ENCODE measurements at places on chromosomes 7 and 10.

GRCh38 chr10:86734207-86734988 is 22.0 kb upstream of the BMPR1A start:
- H3K4me1 ChIP-seq = peaks cover 16% of the 10 kb centered on the region
- H3K27ac ChIP-seq = peak overlapping the region; percentile 54
- H3K4me3 ChIP-seq = no peak overlapping the region
- no peak for DNase-seq
- H3K36me3 ChIP-seq = no peaks in the 10 kb centered on the region

- no peaks in the 10 kb centered on the region for H3K4me1 ChIP-seq
- H3K27me3 ChIP-seq = no peaks in the 10 kb centered on the region
- no peak overlapping the region for H3K4me3 ChIP-seq
- DNase-seq = no peak
- no peak overlapping the region for H3K27ac ChIP-seq
- no peaks in the 10 kb centered on the region for H3K36me3 ChIP-seq
These were observed 503.8 kb downstream of the GRID1 start for GRCh38 chr10:85862771-85863170.

DNA sequence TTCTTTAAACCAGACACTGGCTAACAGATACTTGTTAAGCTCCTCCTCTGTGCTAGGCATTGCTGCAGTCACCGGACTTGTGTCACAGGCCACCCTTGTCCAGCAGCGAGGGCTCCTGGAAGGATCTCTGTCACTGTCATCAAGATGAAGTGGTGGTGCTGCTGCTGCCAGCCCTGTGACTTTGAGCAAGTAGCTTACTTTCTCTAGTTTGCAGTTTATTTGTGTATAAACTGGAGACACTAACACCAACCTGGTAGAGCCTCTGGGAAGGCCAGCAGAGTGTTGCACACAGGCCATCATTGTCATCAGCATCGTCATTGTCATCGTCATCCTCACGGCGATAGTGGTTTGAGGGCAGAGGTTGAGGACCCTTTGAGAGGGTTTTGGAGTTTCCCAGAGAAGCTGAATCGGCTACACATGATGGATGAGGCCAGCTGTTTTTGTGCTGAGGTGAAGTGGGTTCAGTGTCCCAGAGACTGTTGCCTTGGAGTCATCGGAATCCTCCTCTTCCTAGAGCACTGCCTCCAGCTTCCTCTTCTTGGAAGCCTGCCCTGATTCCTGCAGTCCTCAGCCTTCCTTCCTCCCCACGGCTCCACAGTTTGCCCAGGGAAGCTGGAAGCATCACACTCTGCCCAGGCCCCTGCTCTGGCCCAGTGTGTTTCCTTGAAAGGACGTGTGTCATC is 128.4 kb downstream of the GRK5 start:
- H3K27me3 ChIP-seq = no peaks in the 10 kb centered on the region
- no peaks in the 10 kb centered on the region for H3K36me3 ChIP-seq
- DNase-seq = no peak
- H3K4me3 ChIP-seq = no peak overlapping the region
- H3K4me1 ChIP-seq = peaks cover 21% of the 10 kb centered on the region

GRCh38 chr7:129163875-129164544 is 19.5 kb downstream of the TSPAN33 start:
- no peak overlapping the region for H3K27ac ChIP-seq
- DNase-seq = no peak
- no peak overlapping the region for H3K4me3 ChIP-seq
- no peaks in the 10 kb centered on the region for H3K27me3 ChIP-seq

DNA sequence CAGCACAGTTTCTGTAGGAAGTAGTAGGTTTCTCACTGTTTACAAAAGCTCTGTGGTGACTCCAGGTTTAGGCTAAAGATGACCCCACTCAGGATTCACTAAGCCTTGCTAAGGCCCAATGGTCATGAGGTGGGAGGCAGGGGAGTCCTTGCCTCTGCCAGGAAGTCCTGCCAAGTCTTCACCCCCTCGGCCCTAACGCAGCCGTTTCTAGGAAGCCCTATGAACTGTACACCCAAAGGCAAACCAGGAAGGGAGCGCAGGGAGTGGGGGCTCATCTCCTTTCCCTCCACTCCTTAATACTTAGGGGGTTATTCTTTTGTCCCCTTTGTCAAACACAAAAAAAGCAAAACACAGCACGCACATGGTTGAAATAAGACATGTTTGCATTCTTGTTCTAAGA is 64.6 kb downstream of the CTBP2 start:
- no peaks in the 10 kb centered on the region for H3K27me3 ChIP-seq
- H3K4me1 ChIP-seq = peaks cover 4% of the 10 kb centered on the region
- no peak for DNase-seq
- H3K36me3 ChIP-seq = no peaks in the 10 kb centered on the region

DNA sequence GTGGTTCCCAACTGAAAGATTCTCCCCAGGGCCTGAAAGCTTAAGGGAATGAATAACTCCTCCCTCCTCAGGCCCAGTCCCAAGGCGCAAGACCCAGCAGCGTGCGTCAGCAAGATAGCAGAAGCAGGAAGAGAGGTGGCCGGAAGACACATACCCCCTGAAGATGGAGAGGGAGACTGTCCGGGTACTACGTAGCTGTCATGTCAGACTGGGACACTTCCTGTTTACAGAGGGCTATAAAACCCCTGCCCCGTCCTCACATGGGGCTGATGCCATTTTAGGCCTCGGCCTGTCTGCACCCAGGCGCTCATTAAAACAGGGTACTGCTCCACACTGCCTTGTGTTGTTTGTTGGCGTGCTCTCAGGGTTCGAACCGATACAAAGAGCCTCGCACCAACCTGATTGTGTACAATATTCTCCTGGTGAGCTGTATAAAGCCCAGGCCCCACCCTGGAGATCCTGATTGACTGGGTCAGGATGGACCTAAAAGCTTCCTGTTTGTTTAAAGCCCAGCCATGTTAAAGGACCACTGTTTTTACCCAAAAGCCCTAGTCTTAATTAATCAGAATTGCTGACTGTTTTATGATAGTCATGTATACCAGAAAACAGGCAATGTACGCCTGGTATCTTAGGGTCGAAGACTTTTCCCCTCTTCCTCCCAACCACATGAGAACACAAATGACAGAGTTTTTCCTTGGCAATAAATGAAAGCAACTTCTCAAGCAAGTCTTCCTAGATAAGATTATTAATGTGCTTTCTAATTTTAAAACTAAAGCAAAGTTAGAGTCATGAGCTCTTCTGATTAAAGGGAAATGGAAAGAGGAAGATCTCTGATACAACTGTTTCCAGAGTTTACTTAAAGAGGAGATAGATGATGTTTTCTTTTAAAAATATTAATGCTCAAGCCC is 251.5 kb downstream of the DOCK4 start:
- H3K36me3 ChIP-seq = no peaks in the 10 kb centered on the region
- H3K27me3 ChIP-seq = no peaks in the 10 kb centered on the region
- H3K4me1 ChIP-seq = peaks cover 20% of the 10 kb centered on the region
- DNase-seq = no peak
- H3K27ac ChIP-seq = peak overlapping the region; percentile 45

GRCh38 chr7:80017101-80017698 is 117.4 kb upstream of the GNAI1 start:
- DNase-seq = no peak
- H3K27me3 ChIP-seq = no peaks in the 10 kb centered on the region
- no peaks in the 10 kb centered on the region for H3K36me3 ChIP-seq
- H3K27ac ChIP-seq = no peak overlapping the region
- no peaks in the 10 kb centered on the region for H3K4me1 ChIP-seq
